Occipital lobe (tissue), 3 donors: ENCODE measurements at places on chromosomes 16 and 17. TPM values are rescaled to one million over a fixed set of nuclear protein-coding genes. Genes with fewer than 3 reads are reported as not detected.

SLFN5 gene
- total RNA-seq: 4.4 TPM

TP53TG3B gene
- total RNA-seq: not detected

CCL8 gene
- total RNA-seq: 0.16 TPM

GRB7 gene
- total RNA-seq: not detected

MBTPS1 gene
- total RNA-seq: 78.1 TPM

SLC5A11 gene
- not detected for total RNA-seq

CACNA1G gene
- 20.1 TPM for total RNA-seq

KRT9 gene
- not detected for total RNA-seq

SLC13A2 gene
- total RNA-seq: not detected

TRIM72 gene
- 2.3 TPM for total RNA-seq

FOXC2 gene
- 0.62 TPM for total RNA-seq

TEKT5 gene
- total RNA-seq: 1.2 TPM

SYT17 gene
- total RNA-seq: 6.2 TPM

EFCAB13 gene
- total RNA-seq: 16.8 TPM

LRRC37A gene
- 3.9 TPM for total RNA-seq

DDX19B gene
- 25.3 TPM for total RNA-seq

CPHXL2 gene
- total RNA-seq: not detected

SLC16A13 gene
- 0.47 TPM for total RNA-seq

HES7 gene
- 0.31 TPM for total RNA-seq

MED13 gene
- total RNA-seq: 150 TPM

TMC7 gene
- 2.8 TPM for total RNA-seq

KRTAP2-1 gene
- total RNA-seq: not detected

TMEM92 gene
- not detected for total RNA-seq

TOP2A gene
- total RNA-seq: 24.0 TPM

EPOP gene
- 1.6 TPM for total RNA-seq

KRTAP4-5 gene
- total RNA-seq: not detected

PRAC2 gene
- not detected for total RNA-seq

KRTAP1-5 gene
- not detected for total RNA-seq

MT1G gene
- total RNA-seq: not detected
